ENCODE measurements at places on chromosomes 5 and 9. TPM values are rescaled to one million over a fixed set of nuclear protein-coding genes. Genes with fewer than 3 reads are reported as not detected.

IL3 gene
- total RNA-seq, result 0.36 TPM

VCAN gene
- 0.57 TPM for total RNA-seq

ACER2 gene
- 2.6 TPM for total RNA-seq

ANKRD18B gene
- not detected for total RNA-seq

RBM18 gene
- 29.0 TPM for total RNA-seq

FBP2 gene
- total RNA-seq, result not detected

ZNF879 gene
- total RNA-seq, result 3.2 TPM

FAM221B gene
- not detected for total RNA-seq

IFNA13 gene
- not detected for total RNA-seq

FBN2 gene
- not detected for total RNA-seq

RABGAP1 gene
- 27.6 TPM for total RNA-seq
